ENCODE measurements at places on chromosomes 4 and X.

- DNase-seq = no peak
Measured at GRCh38 chrX:119758731-119759247, 401 bp downstream of the SOWAHD start.

- no peak for DNase-seq
Measured at GRCh38 chrX:9958183-9958582, 9.0 kb upstream of the CLDN34 start.

GRCh38 chr4:78684325-78685079, 91.6 kb upstream of the BMP2K start:
- no peak for DNase-seq

GRCh38 chr4:88792268-88792781, 94.7 kb upstream of the NAP1L5 start:
- no peak for DNase-seq

DNA sequence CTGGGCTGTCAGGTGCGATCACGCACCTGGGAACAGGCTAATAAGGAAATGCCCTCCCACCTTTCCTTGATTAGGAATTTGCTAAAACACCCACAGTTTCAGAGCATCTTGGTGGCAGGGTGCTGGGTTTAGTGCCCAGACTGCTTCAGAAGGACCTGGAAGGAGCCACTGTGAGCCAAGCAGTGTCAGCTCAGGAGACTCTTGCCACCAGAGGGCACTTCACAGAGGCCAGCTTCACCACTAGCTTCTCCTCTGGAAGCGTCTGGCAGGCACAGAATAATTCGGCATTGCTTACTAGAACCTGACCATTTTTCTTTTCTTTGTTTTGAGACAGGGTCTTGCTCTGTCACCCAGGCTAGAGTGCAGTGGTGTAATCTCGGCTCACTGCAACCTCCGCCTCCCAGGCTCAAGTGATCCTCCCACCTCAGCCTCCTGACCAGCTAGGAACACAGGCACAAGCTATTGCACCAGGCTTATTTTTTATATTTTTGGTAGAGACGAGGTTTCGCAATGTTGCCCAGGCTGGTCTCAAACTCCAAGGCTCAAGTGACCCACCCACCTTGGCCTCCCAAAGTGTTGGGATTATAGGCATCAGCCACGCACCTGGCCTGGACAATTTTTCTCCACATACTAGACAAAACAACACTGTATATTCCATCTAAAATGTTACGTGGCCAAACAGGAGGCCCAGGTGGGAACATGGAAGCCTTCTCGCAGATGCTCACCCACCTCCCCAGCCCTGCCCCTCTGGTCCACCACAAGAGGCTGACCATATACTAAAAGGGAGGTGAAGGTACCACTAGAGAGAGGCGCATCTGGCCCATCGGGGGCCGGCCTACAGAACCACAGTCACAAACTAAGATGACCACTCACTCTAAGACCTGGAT, 14.1 kb downstream of the NOP14 start:
- DNase-seq = peak; percentile 46

DNA sequence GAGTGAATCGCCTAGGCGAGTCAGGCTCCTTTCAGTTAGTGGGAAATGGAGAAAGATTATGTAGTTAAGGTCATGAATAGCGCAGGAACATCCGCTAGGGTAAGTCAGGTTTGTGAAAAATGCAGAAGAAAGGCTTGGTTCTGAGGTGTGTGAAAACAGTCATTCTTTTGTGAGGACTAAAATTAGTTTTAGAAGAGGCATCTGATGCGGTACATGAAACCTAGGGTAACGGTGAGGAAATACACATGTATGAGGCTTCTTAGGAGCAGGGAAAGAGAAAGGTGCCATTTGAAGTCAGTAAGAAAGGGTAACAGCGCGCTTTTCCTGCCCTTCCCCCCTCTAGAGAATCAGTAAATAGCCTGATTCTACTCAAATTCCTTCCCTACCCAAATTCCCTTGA, 570 bp upstream of the RNF128 start:
- no peak for DNase-seq

GRCh38 chrX:107547621-107548020, 80.7 kb upstream of the PRPS1 start:
- DNase-seq = no peak

- no peak for DNase-seq
Measured at GRCh38 chr4:958696-959337, 14.6 kb downstream of the DGKQ start.

GRCh38 chr4:150211799-150212445, 133.7 kb downstream of the DCLK2 start:
- no peak for DNase-seq

GRCh38 chr4:85776096-85776495, 301.1 kb downstream of the ARHGAP24 start:
- no peak for DNase-seq

DNA sequence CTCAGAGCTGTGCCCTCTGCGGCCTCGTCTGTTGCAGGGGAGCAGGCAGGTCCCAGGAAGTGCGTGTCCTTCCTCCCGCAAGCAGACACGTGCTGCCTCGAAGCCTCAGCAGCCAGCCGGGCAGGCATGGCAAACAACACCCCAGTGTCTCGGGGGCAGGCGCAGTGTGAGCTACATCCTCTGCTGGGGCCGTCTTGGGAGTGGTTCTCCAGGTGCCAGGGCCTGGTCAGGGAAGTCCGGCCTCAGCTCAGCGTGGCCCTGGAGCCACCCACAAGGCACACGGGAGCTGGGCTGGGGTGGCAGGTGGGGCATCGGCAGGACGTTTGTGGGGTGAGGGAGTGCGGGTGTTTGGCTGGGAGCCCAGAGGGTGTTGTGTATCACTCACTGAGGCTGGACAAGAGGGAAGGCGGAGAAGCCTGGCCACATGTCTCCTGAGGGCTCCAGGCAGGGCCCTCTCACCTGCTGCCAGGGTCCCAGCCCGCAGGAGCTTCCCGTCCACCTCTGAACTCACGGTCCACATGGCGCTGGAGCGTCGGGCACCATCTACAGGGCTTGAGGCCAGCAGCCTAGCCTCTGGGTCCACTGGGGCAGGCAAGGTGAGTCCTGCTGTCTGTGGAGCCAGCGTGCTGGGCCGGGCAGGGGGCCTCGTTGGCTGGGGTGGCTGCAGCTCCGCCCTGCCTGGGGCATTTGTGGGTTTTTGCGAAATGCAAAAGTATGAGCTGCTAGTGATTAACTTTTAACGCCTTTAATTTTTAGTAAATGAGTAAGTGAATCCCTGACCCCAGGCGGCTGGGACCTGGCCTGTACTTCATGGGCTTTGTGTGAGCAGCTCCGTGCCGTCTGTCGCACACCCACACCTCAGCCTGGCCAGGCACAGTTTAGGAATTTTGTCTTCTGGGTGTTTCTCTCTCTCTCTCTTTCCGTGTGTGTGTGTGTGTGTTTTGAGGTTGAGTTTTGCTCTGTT, 17.3 kb upstream of the UVSSA start:
- DNase-seq = no peak

- no peak for DNase-seq
Measured at GRCh38 chrX:856566-857290, 226.1 kb downstream of the SHOX start.

GRCh38 chr4:78297116-78297800, 240.1 kb downstream of the FRAS1 start:
- DNase-seq = no peak

DNA sequence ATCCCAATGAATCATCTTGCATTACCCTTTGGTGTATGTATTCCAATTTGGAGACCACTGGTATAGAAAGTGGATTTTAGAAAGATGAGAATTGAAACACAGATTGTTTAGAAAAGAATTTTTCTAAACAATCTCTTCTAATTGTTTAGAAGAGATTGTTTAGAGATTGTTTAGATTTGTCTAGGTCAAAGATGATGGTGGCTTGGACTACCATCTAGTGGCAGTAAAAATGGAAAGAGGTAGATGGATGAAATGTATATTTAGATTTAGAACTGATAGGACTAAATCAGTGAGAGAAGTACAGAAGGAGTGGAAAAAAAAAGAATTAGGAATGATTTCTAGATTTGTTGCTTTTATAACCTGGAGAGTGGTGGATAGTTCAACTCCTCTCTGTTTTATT, 70.6 kb downstream of the ARSJ start:
- DNase-seq = no peak

DNA sequence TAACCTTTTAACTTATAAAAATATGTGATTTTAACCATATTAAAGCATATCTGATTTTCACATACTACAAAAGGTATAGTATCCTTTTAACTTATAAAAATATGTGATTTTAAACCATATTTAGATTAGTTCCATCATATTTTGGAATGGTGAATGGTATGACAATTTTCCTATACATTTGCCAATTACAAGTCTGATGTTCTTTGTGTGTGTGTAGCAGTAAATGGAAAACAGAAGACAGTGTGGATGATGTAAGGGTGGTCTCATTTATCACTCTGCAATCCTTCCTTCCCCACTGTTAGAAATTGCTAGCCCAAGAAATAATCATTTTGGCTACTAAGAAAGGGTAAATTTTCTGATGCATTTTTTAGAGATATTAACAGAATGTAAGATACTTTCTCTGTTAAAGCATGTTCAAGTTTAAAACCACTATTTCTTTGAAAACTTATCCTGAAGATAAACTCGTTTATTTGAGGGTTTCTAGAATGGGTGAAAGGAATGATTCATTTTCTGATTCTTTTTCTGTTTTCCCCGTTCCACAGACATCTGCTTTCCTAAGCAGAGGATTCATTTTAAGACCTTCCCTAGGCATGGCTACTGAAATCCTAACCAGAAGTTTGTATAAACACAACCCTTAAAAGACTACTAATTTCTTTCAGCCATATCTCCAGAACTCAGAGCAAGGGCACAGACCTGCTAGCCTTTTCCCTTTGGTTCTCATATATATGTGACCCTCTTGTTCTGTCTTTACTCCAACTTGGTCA, 21.0 kb downstream of the NUDT6 start:
- no peak for DNase-seq

DNA sequence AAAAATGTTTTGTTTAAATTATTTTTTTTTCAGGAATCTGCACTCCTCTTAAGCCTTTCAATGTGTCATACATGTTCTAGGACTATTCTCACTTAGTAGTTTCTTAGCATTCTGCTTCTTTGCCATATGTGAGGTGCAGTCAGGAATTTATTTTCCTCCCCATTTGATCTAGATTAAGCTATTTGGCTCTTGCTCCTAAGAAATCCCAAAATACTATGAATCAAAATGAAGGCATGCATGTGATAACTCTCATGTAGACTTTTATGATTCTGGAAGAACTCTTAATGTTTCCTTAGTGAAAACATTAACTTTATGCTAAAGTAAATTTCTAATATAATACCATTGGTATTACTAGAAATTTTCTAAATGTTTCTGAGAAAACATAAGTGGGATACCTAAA, 664.5 kb downstream of the RAPGEF2 start:
- no peak for DNase-seq

DNA sequence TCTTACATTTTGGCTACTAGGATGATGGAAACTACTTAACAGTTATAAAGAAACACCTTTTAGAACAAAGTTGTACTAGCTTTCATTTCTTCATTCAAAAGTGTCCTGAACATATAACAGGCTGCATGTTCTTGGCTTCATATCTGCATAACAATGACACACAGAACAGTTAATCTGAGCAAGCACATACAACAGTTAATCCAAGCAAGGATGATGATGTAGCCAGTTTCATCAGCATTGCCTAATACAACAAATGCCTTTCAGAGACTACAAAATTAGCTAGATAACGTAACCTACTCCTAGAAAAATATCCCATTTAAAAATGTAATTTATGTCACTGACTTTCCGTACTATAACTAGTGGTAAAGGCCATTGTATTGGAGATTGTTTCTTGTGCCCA, 182.1 kb downstream of the SCFD2 start:
- no peak for DNase-seq

DNA sequence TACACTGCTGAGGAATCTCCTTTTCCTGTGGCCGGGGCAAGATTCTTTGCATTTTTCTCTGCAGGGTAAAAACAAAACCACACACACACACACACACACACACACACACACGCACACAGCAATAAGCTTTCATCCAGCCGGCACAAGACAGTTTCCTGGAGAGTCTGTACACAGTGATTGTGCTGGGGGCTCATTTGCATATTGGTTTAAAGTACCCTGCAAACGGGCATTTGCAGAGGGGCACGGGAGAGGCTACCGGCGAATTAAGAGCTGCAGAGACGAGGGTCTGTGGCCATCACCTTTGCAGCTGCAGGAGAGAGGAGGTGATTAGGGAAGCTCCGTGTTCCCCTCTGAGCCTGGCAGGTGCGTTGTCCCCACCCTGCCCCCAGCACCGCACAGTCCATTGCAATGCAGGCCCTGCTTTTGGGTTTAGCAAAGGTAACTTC, 219.9 kb downstream of the SHOX start:
- no peak for DNase-seq

- no peak for DNase-seq
Measured at GRCh38 chr4:42541647-42542046, 115.3 kb downstream of the ATP8A1 start.

DNA sequence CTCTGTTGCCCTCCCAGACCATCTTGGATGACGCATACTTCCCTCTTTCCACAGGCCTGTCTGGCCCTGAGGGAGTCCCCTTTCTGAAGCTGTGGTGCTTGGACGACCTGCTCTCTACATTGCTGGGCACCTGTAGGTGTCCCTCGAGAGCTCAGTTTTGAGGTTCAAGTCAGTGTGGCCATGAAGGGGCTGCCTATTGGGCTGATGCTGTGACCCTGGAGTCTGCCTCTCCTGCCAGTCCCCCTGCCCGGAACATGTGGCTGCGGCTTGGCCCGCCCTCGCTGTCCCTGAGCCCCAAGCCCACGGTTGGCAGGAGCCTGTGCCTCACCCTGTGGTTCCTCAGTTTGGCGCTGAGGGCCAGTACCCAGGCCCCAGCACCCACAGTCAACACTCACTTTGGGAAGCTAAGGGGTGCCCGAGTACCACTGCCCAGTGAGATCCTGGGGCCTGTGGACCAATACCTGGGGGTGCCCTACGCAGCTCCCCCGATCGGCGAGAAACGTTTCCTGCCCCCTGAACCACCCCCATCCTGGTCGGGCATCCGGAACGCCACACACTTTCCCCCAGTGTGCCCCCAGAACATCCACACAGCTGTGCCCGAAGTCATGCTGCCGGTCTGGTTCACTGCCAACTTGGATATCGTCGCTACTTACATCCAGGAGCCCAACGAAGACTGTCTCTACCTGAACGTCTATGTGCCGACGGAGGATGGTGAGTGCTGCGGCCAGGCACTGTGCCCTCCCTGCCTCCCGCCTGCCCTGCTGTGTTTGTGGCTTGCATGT, 3.0 kb downstream of the NLGN3 start:
- DNase-seq = no peak

Measured in D721Med (cell line).